ENCODE measurements at places on chromosomes 5 and 9.

- no peak for DNase-seq
Measured at GRCh38 chr5:168613396-168613795, 34.2 kb upstream of the PANK3 start.

- no peak for DNase-seq
Measured at GRCh38 chr5:38009749-38010358, 170.0 kb upstream of the GDNF start.

DNA sequence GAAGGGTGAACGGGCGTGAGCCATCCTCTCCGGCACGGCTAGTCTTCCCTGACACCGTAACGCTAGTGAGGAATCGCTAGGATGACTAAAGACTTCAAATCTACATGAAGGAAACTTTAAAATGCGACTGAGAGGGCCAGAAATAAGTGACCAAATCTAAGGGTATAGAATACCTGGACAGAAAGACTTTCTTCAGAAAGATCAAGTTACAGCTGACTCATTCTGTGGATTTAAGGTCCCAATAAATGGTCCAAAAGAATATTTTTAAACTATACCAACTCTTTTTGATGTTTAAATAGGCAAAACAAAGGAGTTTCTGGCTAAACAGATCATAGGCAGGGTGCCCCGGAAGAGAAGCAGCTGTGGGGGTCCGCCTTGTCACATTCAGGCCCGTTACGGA is 38.9 kb upstream of the CEP72 start:
- DNase-seq = no peak

DNA sequence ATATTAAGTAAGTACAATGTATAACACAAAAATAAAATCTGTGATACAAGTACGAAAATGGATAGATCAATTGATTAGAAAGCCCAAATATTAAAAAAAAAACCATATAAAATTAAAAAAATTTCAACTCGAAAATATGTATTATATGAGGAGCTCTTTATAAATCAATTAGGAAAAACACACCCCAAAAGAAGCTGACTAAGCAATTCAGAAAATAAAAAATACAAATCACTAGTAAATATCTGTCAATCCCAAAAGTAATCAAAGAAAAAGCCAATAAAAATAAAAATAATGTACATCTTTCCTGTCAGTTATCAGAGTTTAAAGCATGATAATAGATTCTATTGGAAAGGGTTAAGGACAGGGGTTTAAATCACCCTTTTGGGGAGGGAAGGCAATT is 10.2 kb upstream of the ACSL6 start:
- no peak for DNase-seq

- no peak for DNase-seq
Measured at GRCh38 chr5:169339869-169340268, 38.9 kb upstream of the SLIT3 start.

- no peak for DNase-seq
Measured at GRCh38 chr5:94081088-94081487, 339.7 kb upstream of the POU5F2 start.

DNA sequence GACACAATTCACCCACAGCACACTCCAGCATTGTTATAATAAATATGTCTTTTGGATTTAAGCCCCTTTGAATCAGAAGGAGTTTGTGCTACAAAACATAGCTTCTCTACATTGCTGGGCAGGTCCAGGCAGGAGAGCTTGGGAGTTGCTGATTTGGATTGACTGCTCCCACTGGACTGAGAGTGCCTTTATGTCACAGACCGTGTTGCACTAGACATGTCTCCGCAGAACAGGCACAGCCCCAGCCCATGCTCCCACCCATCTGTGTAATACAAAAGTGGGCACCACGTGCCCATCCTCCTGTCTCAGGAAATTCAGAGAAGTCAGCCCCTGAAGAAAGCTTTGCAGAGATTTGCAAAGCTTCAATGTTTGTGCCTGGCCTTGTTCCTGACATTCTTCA is 117.1 kb downstream of the MED10 start:
- no peak for DNase-seq

DNA sequence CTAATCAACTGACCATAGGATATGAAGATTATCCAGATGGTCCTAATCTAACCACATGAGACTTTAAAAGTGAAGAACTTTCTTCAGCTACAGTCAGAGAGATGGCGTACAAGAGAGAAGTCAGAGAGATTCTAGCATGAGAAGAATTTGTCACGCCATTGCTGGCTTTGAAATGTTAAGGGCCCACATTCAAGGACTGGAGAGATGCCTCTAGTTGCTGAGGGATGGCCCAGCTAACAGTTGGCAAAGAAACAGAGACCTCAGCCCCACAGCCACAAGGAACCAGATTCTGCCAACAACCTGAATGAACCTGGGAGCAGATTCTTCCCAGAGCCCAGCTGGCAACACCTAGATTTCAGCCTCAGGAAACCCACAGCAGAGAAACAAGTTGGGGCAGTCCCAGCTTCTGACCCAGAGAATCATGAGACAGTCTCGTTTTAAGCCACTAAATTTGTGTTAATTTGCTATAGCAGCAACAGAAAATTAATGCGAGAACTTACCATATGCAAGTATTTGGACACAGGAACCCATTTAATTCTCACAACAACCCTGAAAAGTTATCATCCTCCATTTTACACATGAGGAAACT is 132.0 kb downstream of the MLLT3 start:
- DNase-seq = no peak

DNA sequence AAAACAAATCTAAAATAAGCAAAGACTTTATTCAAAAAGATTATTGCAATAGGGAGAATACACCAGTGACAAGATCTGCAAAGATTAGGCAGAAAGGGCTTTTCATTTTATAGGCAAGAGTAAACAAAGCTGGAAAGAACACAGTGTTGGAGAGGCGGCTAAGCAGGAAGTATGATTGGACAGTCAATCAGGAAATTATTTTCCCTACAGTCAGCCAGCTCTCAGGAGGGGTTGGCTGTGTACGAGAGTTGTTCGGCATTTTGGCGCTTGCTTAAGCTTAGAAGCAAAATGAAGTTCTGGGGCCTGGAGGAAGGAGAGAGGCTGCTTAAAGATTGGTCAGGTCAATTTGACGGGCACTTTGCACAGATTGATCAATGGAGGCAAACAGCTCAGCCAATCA is 1030.5 kb downstream of the TLE4 start:
- DNase-seq = no peak

DNA sequence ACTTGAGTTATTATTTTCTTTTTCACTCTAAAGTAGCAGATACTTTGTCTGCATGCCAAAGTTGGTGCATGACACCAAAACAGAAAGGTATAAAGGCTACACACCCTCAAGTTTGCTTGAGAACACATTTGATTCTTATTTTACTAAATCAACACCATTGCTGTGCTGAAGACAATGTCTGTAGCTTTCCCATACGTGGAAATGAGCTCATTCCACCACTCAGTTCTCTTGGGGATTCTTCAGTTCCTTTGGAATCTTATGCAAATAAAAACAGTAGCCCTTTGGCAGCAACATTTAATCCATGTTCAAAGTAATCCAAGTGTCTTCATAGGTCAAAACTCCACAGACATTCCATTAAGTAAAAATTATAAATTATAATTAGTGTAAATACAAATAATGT is 264.9 kb downstream of the TLE1 start:
- no peak for DNase-seq

DNA sequence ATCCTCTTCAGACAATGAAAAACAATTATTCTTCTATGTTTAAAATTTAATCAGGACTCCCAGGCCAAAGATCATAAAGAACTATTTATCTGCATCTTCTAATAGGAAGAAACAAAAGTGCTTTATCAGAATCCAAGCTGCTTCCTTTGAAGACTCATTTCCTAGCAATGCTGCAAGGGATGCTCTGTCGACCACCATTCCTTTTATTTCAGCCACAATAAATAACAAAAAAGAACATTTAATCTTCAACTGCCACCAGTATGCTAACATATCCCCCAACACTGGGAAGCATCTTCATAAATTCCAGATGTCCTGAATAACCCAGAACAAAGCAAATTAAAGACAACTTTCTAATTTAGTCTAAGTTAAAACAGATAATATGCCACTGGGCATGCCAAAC is 68.7 kb downstream of the PKD2L2 start:
- no peak for DNase-seq

DNA sequence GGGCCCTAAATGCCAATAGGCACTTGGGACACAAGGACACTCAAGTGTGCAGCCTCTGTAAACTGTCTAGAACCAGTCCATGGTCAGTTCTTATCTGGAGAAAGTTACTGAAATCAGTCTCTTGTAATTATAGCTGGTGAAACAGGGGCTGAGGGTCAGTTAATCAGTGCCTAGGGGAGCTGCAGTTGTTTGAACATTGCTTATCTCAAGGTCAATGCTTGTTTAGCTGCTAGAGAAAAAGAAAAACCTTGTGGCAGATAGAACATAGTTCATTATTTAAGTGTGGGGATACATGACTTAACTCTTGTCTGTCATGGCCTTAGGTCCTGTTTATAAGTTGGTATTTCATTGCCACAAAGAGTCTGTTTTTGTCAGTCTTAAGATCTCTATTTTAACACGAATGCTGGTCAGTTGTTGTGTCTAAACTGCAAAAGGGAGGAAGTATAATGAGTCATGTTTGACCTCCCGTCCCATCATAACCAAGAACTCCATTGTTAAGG is 108.0 kb downstream of the STARD4 start:
- no peak for DNase-seq

DNA sequence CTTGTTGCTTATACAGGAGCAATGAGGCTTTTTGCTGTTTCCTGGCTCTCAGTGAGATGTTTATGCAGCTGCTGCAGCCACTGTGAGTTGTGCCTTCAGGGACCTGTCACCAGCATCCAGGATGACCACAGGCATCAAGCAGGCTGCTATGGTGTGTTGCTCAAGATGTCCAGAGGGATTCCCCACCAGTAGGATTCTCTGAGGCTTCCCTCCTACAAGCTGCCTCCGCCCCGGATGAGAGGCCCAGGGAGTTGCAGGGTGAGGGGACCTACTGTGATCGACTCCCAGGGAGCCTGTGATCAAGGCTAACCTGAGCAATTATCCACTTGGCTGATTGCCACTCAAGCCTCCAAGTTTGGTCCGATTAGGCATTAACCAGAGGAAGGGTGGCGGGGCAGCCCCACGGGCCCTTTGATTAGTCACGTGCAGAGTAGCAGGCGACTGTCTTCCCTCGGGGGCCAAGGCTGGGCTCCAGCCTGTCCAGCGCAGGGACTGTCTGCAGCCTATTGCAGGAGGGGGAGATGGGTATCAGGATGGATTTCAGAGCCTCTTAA is 1.8 kb upstream of the FAT2 start:
- DNase-seq = no peak

DNA sequence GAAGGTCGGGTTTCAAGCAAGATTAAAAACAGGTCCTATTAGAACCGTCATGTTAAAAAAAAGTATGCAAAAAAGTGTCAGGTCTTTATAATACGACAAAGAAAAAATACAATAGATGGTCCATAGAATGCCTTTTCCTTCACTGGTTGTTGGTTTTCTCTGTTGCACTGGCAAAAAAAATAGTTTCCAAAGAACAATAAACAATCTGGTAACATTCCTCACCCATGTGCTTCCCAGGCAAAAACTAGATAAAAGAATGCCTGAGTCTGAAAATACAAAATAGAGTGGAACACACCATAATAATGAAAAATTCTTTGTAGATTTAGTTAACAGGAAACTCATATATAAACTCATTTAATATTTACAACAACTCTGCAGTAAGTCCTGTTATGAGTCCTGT is 590.0 kb upstream of the DMAC1 start:
- DNase-seq = no peak

DNA sequence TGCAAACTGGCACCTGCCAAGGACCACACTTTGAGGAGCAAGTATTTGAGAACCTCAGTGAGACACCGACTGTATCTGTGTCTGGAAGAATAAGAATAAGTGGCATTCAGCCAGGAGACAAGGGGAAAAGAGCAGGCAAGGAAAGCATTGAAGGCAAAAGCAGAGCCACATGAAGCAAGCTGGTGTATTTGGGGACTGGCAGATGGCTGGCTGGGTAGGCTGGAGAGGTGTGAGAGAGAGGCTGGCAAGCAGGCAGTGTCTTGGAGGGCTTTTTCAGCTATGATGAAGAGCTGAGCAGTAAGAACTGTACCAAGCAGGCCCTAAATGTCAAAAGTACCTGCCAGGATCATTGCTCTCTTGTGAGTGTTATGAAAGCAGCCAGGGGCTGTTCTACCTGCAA is 14.1 kb upstream of the C5orf58 start:
- no peak for DNase-seq

DNA sequence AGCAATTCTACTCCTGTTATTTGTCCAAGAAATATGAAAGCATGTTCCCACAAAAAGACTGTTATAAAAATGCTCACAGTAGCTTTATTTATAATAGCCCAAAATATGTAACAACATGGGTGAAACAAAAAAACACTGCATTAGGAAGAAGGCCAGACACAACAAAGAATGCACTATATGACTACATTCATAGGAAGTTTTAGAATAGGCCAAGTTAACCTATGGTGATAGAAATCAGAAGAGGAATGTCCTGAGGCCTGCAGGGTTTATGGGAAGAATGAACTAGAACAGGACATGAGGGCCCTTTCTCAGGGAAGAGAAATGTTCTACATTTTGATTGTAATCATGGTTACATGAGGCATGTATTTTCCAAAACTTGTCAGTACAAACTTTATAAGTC is 24.7 kb upstream of the TAS2R1 start:
- no peak for DNase-seq

DNA sequence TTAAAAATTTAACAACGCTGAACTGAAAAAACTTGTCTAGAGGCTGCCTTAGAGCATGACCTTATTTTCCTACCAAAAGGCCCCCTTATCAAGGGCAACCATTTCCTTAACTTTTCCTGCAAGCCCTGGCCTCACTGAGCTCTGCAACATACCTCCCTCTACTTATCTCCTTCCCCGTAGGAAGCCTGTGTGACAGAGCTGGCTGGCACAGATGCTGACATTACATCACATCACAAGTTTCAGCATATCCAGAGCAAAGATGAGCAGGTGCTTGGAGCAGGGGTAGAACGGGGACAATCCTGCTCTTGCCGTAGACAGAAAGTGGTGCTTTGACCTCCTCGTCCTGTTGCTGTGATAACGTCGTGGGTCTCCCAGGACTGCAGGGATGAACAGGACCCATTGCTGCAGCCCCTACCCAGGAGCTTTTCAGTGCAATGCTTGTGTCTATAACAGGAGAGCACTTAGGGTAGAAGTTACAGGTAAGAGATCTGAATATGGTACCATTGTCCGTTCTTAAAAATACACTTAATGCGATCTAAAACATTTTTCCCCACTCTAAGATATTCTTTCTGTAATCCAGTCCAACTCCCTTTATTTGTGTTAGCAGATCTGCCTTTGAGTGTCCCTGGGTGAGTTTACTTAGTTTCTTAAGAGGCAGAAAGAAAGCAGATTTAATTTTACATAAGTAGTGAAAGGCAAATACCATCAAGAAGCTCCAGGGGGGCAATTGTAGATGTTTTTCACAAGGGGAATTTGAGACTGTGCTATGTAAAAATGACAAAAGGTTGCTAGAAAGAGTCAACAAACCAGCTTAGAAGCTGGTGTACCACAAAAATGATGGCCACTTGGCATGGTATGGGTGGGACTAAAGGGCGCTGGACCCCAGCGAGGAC is 101.9 kb upstream of the EFNA5 start:
- no peak for DNase-seq

GRCh38 chr5:145697251-145697990 is 137.7 kb downstream of the PRELID2 start:
- peak; percentile 54 for DNase-seq

- DNase-seq = no peak
Measured at GRCh38 chr9:114204265-114204664, 48.9 kb downstream of the COL27A1 start.

- no peak for DNase-seq
Measured at GRCh38 chr9:77643871-77644270, 4.3 kb downstream of the GNA14 start.
